ENCODE measurements at places on chromosomes 6 and 20.

- DNase-seq: no peak
These were observed 144.7 kb downstream of the ERMARD start for GRCh38 chr6:169895926-169896761.

DNA sequence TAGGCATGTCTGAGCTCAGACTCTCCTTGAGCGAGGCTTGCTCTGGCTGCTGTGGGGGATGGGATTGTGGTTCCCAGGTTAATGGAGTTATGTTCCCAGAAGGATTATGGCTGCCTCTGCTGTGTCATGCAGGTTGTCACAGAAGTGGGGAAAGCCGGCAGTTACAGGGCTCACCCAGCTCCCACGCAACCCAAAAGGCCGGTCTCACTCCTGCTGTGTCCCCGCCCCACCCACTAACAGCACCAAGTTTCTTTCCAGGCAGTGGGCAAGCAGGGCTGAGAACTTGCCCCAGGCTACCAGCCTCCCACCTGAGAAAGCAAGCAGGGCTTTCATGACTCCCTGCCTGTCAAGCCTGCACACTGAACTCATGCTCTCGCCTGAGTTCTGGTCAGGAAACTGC lies 750.5 kb downstream of the FRK start:
- DNase-seq: no peak

- DNase-seq: no peak
These were observed 25.3 kb upstream of the CHD6 start for GRCh38 chr20:41643504-41643938.

GRCh38 chr6:21556511-21556910 lies 37.0 kb upstream of the SOX4 start:
- no peak for DNase-seq

DNA sequence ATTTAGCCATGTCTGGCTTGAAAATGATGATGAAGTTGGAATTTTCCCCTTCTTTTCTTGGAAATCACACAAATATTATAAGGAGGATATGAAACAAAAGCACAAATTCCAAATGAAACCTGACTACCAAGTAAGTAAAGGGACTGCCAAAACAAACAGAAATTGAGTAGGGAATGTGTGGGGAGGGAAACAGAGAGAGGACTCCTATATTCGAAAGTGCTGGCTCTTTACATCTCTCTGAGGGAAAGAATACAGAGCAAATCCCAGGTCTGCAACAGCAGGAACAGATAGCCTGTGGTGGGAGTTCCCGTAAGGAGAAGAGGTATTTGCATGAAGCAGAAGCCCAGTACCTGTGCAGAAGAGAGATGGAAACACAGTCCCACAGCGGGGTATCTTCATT lies 583.7 kb downstream of the EPM2A start:
- no peak for DNase-seq

- DNase-seq: no peak
These were observed 26.8 kb downstream of the FBXL4 start for GRCh38 chr6:98920904-98921431.

DNA sequence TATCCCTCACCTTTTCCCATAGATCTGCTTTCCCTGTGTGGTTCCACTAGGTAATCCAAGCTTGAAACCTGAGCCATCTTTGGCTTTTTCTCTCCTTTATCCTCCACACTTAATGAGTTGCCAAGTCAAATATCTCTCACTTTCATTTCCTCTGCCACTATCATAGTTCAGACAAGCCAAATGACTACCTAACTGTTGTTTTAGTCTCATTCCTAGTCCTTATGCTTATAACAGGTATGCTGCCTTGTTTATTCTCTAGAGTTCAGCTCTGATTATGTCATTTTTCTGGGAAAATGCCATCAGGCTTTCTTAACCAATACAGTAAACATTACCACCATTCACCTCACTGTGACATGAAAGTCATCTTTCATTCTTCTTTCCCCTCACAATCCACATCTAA lies 6.5 kb downstream of the EFHC1 start:
- DNase-seq: no peak

DNA sequence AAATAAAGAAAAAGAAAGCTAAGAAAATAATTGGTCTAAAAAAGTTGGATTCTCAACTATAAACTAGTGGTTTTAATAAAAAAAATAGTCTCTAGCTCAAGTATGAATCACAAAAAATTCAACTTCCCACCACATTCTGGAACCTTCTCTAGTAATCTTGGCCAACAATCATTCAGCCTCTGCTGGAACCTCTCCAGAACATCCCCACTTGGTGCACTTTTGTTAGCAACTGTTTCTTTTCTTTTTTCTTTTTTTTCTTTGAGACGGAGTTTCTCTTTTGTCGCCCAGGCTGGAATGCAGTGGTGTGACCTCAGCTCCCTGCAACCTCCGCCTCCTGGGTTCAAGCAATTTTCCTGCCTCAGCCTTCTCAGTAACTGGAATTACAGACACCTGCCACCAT lies 35.7 kb downstream of the TXLNB start:
- DNase-seq: no peak

GRCh38 chr6:46381057-46381456 lies 110.2 kb downstream of the RCAN2 start:
- DNase-seq: no peak

DNA sequence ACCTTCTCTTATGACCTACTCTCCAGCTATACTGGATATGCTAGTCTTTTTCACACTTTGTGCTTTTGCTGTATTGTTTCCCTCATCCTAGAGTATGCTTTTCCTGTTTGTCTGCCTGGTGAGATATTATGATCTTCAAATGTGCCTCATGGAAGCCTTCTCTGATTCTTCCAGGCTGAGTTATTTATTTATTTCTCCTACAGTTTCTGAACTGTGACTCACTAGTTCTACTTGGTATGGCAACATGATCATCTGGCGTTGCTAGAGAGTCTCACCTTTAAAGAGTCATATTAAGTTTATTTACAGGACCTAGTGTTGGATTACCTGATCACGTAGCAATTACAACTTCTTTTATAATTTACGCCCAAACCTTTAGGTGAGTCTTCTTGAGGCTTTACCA lies 81.2 kb upstream of the HDAC2 start:
- no peak for DNase-seq

GRCh38 chr6:624979-625378 lies 31.9 kb downstream of the HUS1B start:
- no peak for DNase-seq

DNA sequence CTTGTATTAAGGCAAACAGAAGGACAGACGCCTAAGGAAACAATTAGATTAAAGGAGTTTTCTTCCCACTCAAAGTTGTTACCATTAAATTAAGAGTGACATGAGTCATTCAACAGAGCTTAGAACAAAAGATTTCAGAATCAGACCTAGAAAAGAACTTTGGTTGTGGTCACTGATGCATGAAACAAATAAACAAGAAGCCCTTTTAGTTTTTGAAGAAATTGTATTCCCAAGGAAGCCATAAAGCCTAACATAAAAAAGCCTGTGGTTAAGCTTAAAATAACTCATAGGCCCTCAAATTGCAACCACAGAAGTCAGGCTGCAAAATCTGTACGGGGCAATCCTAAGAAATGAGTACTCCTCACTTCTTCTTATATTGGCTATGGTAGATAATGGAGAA lies 17.9 kb upstream of the TRIM26 start:
- no peak for DNase-seq

GRCh38 chr6:6657085-6657819 lies 68.7 kb downstream of the LY86 start:
- DNase-seq: no peak

DNA sequence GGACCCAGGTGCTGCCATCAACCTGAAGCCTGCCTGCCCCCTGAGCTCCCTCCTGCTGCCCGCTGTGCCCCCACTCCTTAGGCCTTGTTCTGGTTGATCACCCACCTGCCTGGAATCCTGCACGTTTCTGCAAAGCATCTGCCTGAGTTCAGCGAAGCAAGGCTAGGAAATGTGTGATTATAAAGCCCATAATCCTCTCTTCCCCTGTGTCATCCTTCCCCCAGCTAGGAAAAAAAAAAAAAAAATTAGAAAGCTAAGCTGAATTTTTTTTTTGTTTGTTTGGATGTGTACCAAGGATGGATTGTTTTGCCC lies 93.2 kb downstream of the FOXA2 start:
- no peak for DNase-seq

GRCh38 chr6:7621761-7622160 lies 31.8 kb downstream of the SNRNP48 start:
- DNase-seq: no peak

- DNase-seq: no peak
These were observed 1.1 kb upstream of the PTK7 start for GRCh38 chr6:43074847-43075669.

DNA sequence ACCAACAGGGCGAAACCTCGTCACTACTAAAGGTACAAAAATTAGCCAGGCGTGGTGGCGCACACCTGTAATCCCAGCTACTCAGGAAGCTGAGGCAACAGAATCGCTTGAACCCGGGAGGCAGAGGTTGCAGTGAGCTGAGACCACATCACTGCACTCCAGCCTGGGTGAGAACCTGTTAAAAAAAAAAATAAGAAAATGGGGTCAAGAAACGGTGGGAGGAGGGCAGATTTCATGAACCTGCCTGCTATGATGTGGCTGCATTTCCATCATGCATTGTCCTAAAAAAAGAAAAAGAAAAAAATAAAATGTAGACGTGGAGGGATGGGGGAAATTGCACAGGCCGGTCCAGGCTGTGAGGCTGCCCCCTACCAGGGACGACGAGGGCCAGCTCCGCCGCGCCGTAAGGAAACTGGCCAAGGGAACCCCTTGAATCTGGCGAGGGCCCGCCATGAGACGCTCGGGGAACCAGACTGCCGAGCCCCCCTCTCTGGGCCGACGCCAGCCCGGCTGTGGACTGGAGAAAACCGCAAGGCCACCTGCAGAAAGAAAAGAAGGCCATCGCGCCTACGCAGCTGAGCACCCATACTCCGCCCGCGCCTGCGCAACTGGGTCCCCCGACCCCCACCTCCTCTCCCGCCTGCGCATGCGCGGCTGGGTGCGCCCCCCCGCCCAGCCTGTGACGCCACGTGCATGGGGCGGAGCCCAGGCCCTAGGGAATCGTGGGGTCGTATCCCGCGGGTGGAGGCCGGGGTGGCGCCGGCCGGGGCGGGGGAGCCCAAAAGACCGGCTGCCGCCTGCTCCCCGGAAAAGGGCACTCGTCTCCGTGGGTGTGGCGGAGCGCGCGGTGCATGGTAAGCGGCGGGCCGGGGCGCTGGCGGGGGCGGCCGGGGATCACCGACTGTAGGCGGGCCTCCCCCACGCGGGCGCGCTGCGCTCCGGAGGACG lies at the start of gene ENTPD6:
Gene ENTPD6 (plus strand): TSS at position 699 of the 948 bp plus-strand sequence. CDS start 10,825 bp downstream, outside the sequence.
- DNase-seq: peak; percentile 95

GRCh38 chr20:49751397-49751736 lies 37.7 kb upstream of the B4GALT5 start:
- DNase-seq: no peak

GRCh38 chr20:58583176-58583575 lies 67.9 kb upstream of the STX16 start:
- DNase-seq: no peak

GRCh38 chr6:23181356-23182110 lies 612.2 kb downstream of the HDGFL1 start:
- no peak for DNase-seq

- DNase-seq: no peak
These were observed 18.0 kb upstream of the RIPOR2 start for GRCh38 chr6:24953726-24954125.

DNA sequence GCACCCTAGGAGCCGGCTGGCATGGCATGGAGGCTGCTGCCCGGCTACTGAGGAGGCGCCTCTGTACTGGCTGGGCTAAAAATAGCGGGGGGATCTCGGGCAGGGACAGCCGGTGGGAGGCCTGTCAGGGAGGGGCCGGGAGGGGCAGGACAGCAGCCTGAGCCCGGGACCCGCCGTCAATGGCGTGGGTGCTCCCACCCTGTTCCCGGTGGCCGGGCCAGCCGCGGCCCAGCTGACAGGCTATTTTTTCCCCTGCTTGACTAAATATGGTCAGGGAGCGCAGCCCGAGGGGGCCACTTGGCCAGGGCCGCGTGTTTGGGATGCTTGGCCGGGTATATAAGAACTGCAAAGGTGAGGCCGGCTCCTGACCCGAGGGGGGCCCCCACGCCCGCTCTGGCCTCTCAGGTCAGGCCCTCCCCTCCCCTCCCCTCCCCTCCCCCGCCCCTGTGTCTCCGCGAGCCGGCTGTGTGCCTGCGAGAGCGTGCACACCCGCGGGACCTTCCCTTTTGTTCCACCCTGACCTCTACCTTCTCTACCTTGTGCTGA lies 74.4 kb upstream of the GATA5 start:
- no peak for DNase-seq

DNA sequence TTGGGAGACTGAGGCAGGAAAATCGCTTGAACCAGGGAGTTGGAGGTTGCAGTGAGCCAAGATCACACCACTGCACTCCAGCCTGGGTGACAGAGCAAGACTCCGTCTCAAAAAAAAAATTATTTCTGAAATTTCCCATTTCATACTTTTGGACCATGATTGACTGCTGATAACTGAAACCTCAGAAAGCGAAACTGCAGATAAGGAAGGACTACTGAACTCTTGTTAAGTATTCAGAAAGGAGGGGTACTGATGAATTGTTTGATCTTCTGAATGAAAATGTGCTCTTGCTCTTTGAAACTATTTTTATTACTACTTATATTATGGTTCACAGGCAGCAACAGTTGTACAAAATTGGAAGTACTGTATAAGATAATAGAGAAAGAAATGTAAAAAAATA lies 69.0 kb downstream of the HDGFL1 start:
- no peak for DNase-seq

DNA sequence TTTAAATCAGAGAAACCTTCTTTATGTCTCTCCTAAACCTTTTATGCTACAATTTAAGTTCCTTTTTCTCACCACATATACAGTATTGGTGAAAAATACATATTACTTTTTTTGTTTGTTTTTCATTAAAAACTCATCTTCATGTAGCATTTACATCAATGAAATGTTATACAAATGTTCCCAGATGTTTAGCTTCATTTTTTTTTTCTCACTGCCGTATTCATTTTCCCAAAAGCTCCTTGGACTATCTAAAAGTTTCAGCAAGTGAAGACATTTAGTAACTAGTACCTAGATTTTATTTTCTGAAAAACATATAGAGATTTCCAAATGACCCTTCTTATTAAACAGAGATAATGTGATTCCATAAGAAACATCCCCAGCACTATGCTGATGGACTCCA lies 128.9 kb downstream of the BMP5 start:
- DNase-seq: no peak

- no peak for DNase-seq
These were observed 76.7 kb downstream of the RNF182 start for GRCh38 chr6:14001329-14002012.

- no peak for DNase-seq
These were observed 410.9 kb upstream of the JARID2 start for GRCh38 chr6:14834851-14835530.

- DNase-seq: no peak
These were observed 22.6 kb downstream of the ENTPD6 start for GRCh38 chr20:25218109-25218486.

- no peak for DNase-seq
These were observed 4.0 kb upstream of the NNAT start for GRCh38 chr20:37516811-37517750.

GRCh38 chr6:123587838-123588545 lies 48.8 kb downstream of the TRDN start:
- DNase-seq: no peak
